ENCODE measurements at places on chromosomes 4 and X. TPM values are rescaled to one million over a fixed set of nuclear protein-coding genes. Genes with fewer than 3 reads are reported as not detected.

Gene AKAP17A
- total RNA-seq = 12.2 TPM

Gene FMR1NB
- total RNA-seq = not detected

Gene TSR2
- 13.3 TPM for total RNA-seq

Gene SCML2
- 4.2 TPM for total RNA-seq

Gene OTC
- total RNA-seq = not detected

Gene NIPAL1
- total RNA-seq = 0.26 TPM

Gene UCP1
- total RNA-seq = not detected

Gene CT45A10
- total RNA-seq = not detected

Gene APOOL
- 11.6 TPM for total RNA-seq

Gene CDX4
- total RNA-seq = not detected

Gene FRG2
- total RNA-seq = not detected
